ENCODE measurements at places on chromosomes 11 and 22.
A peak's percentile ranks its signal among the peaks of the same experiment; 100 is the strongest.

DNA sequence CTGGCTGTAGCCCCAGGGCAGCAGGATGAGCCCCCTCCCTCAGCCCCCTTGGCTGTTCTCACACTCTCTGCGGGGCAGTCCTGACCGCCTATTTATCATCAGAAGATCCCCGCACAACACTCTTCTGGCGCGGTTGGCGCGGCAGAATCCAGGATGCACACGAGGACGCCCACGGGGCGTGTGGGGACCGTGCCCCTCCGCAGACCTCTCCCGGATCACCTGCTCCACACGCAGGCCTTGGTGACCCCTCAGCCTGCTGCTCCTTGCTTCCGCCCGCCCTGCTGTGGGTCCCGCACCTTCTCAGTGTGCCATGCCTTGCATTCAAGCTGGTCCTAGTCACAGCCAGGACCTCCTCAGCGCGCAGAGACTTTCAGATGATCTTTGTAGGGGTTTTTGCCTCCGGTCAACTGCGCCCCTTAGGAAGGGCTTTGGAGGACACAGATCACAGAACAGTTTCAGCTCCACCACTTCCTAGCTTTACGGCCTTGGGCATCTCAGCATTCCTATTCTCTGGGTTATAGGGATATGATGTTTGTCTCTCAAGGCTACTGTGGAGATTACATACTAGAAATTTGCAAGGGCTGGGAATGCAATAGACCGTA lies 841 bp upstream of the TUB start:
- no peak for DNase-seq

- peak; percentile 74 for DNase-seq
Observed at GRCh38 chr11:118343981-118344515, at the start of gene CD3G. TSS of gene CD3G (plus strand) at chr11:118344344. CDS start at chr11:118344424, 80 bp downstream.

DNA sequence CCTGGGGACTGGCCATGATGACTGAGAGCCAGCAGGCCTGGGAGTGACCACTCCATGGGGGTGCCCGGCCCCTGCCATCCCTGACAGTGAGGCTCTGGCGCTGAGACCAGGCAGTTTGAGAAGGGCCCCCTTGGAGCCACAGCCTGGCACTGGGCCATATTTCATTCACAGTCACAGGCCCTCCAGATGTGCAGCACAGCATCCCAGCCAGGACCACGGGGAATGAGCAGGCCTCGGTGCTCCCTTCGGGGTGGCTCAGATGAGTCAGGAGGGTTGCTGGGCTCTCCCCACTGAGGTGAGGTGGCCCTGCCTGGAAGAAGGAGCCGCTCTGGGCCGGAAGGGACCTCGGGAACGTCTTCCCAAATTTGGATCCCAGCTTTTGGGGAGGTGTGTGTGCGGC lies 53.0 kb downstream of the GRAMD4 start:
- DNase-seq: no peak

GRCh38 chr22:22895776-22896445 lies 8.3 kb downstream of the IGLL5 start:
- DNase-seq: no peak

DNA sequence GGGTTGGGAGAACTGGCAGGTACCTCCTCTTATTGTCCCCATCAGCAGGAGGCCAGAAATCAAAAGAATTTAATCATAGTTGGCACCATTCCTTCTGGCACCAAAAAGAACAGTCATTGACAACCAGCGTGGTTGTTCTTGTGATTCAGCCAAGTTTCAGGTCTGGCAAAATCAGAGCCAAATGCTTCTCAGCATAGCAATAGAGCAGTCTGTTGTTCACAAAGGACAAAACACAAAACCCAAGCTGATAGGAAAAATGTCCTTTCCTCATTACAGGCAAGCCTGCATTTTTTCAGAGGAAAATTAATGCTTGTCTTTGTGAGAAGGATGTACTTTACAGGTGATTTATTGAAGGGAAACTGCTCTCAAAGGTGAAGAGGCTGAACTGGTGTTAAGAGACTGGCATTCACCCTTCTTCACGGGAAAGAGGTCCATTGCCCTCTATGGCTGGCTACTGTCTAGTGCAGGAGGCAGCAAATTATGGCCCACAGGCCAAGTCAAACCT lies 241.8 kb upstream of the ARHGAP42 start:
- DNase-seq: no peak

GRCh38 chr11:119445379-119445778 lies 22.4 kb upstream of the THY1 start:
- no peak for DNase-seq

DNA sequence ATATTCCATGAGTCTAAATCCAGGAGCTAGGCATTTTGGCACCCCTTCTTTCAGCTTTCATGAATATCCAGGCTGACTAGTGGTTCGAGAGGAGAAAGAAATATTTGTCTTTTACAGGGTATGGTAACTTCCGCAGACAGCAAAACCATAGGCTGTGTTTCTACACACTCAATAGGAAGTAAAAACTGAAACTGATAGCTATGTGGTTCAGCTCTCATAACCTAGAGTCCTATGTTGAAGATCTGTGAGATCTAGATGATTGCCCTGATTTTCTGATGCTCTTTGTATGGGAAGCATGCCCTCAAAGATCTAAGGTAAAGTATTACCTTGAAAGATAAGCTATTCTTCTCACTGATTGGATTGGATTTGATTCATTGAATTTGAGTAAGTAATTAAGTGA lies 118.3 kb downstream of the CD44 start:
- DNase-seq: no peak

DNA sequence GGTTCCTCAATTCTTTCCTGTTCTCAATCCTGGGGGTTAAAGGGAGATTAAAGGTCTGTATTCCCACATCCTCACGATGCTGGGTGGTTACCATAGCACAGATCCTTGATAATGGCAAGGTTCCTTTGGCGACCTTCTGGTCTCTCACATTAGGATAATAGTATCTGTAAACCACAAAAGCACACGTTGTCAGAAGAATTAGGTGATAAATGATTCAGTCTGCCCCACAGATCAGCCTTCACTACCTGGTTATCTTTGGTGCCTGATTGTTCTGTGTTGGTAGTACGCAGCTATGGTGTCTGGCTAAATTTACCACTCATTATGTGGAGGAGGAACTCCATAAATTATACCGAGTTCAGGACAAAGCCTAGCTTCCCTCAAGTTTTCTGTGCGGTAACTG lies 78.4 kb downstream of the C2CD3 start:
- no peak for DNase-seq

- no peak for DNase-seq
Observed at GRCh38 chr22:19285831-19286230, 5.7 kb downstream of the CLTCL1 start.

DNA sequence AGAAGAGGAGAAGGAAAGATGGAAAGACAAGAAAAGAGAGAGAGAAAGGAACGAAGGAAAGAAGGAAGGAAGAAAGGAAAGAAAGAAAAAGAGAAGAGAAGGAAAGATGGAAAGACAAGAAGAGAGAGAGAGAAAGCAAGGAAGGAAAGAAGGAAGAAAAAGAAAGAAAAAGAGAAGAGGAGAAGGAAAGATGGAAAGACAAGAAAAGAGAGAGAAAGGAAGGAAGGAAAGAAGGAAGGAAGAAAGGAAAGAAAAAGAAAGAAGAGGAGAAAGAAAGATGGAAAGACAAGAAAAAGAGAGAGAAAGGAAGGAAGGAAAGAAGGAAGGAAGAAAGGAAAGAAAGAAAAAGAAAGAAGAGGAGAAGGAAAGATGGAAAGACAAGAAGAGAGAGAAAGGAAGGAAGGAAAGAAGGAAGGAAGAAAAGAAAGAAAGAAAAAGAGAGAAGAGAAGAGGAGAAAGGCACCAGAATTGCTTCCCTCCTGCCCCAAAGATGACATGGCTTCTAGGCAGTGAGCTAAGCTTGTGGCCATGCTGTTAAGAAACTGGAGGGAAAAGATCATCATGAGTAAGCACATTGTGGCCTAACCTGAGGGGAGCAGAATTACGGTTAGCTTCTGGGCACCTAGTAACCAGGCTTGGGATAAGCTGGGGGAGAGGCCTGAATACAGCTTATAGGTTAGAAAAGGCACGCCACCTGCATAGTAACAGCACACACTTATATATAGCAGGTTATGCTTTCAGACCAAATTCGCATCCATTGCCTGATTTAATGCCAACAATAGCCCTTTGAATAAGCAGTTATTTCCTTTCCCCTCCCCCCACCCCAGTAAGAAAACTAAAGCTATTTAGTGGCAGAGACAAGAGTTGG lies 2.3 kb upstream of the ST3GAL4 start:
- no peak for DNase-seq

DNA sequence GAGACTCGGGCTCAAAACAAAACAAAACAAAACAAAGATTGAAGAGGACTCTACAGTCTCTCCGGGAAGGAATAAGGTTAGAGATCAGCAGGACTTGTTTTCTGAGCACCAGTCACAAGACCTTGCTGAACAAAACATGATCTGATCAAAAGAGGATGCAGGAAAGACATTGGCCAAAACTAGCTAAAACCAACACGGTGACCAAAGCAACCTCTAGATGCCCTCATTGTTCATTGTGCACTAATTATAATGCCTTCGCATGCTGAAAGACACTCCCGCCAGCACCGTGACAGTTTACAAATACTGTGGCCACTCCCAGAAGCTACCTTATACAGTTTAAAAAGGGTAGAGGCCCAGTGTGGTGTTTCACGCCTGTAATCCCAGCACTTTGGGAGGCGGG lies 15.7 kb upstream of the CHKA start:
- no peak for DNase-seq

DNA sequence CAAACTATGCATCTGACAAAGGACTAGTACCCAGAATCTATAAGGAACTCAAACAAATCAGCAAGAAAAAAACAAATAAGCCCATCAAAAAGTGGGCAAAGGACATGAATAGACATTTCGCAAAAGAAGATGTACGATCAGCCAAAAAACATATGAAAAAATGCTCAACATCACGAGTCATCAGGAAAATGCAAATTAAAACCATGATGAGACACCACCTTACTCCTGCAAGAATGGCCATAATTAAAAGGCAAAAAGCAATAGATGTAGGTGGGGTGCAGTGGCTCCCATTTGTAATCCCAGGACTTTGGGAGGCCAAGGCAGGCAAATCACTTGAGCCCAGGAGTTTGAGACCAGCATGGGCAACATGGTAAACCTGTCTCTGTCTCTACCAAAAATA lies 10.4 kb upstream of the OR10V1 start:
- no peak for DNase-seq

- no peak for DNase-seq
Observed at GRCh38 chr11:117826190-117826570, 1.6 kb upstream of the FXYD2 start.

GRCh38 chr11:8501836-8502235 lies 92.2 kb downstream of the STK33 start:
- no peak for DNase-seq

- no peak for DNase-seq
Observed at GRCh38 chr11:77761491-77761890, 59.0 kb downstream of the RSF1 start.

- DNase-seq: no peak
Observed at GRCh38 chr11:4044976-4045646, 49.5 kb upstream of the RRM1 start.

- no peak for DNase-seq
Observed at GRCh38 chr22:44702479-44703198, 635 bp downstream of the PRR5 start.

- no peak for DNase-seq
Observed at GRCh38 chr11:115764176-115764575, 260.0 kb upstream of the CADM1 start.

- no peak for DNase-seq
Observed at GRCh38 chr22:48822278-48823233, 1005.1 kb downstream of the BRD1 start.

- no peak for DNase-seq
Observed at GRCh38 chr22:17637490-17638181, 921 bp upstream of the BCL2L13 start.

DNA sequence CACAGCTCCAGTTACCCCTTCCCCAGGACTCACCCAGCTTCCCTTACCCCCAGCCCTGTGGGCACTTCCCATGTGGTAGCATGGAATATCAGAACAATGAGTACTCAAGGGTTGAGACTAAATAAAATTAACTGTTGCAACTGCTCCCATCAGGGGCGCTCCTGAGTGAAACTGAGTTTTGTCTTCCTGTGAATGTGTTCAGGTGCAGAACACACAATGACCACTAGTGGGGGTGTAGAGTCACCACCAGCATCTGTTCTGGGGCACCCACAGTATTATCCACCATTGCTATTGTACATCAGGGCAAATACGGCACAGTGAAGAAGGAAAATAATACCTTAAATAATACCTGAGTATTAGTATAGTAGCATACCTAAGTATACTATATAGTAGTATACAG lies 689.7 kb downstream of the TBC1D22A start:
- DNase-seq: no peak

Data from activated effector memory CD4-positive, alpha-beta T cell treated with Interleukin-2 at 50 U/mL for 16 hours (primary cell).